ENCODE measurements at places on chromosomes 11 and 22.

- no peak for DNase-seq
These were observed 13.4 kb downstream of the MICAL2 start for GRCh38 chr11:12123799-12124198.

- DNase-seq = no peak
These were observed at the start of gene KRTAP5-11 for GRCh38 chr11:71582309-71582895. Gene KRTAP5-11 (minus strand): TSS chr11:71582875. CDS start chr11:71582837, 38 bp downstream.

- peak; percentile 38 for DNase-seq
These were observed 421.8 kb upstream of the ANO3 start for GRCh38 chr11:25910086-25910485.

- no peak for DNase-seq
These were observed 22.9 kb downstream of the RNF141 start for GRCh38 chr11:10518123-10518522.

GRCh38 chr22:35663371-35663770 lies 15.1 kb downstream of the APOL6 start:
- no peak for DNase-seq

DNA sequence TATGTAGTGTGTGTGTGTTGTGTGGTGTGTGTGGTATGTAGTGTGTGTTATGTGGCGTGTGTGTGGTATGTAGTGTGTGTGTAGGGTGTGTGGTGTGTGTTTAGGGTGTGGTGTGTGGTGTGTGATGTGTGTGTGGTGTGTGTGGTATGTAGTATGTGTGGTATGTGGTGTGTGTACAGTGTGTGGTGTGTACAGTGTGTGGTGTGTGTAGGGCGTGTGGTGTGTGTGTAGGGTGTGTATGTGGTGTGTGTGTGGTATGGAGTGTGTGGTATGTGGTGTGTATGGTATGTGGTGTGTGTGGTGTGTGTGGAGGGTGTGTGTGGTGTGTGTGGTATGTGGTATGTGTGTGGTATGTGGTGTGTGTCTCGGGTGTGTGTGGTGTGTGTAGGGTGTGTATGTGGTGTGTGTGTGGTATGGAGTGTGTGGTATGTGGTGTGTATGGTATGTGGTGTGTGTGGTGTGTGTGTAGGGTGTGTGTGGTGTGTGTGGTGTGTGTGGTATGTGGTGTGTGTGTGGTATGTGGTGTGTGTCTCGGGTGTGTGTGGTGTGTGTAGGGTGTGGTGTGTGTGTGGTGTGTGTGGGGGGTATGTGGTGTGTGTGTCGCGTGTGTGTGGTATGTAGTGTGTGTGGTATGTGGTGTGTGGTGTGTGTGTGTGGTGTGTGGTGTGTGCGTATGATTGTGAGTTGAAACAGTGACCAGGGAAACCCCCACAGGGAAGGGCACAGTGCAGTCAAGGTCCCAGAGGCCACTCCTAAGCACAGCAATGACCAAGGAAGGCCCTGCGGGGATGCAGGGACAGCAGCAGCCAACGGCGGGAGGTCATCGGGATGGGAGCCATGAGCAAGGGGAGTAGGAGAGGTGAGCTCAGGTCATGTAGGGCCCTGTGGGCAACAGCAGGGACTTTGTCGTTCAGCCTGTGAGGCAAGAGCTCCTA lies 2.9 kb upstream of the PPP6R2 start:
- DNase-seq = no peak

DNA sequence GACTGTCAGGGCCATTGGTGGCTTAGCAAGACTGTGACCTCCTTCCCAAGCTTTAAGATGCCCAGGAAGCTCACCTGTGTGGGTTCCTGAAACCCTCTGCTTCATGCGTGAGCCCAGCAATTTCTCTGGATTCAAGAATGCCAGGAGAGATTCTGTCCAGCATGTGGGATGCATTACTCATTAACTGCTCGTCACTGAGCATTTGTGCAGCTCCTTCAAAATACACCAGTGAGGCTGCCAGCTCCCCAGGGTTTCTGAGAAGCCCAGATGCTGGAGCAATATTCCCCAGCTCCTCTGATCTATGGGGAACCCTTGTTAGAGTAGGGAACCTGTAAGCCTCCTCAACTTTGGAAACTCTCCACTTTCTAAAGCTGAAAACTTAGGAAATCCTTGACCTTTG lies 126.5 kb downstream of the CHST1 start:
- no peak for DNase-seq

DNA sequence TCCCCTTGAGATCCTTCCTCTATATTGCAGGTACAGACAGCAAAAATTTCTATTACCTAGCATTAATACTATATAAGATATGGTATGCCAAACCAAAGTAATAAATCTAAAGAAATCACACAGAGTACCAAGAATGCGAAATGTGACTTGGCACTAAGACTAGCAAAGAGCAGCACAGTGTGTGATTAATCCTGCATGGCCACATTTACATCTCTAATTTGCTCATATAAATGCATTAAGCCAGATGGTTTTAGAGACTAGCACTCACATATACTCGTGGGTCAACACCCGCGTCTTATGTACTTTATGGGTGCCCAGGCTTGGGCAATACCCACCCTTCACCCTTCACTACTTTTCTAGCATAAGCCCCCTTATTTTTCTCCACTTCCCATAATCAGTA lies 213.2 kb downstream of the TTC28 start:
- no peak for DNase-seq

- no peak for DNase-seq
These were observed 88.8 kb downstream of the UBASH3B start for GRCh38 chr11:122744357-122744756.

DNA sequence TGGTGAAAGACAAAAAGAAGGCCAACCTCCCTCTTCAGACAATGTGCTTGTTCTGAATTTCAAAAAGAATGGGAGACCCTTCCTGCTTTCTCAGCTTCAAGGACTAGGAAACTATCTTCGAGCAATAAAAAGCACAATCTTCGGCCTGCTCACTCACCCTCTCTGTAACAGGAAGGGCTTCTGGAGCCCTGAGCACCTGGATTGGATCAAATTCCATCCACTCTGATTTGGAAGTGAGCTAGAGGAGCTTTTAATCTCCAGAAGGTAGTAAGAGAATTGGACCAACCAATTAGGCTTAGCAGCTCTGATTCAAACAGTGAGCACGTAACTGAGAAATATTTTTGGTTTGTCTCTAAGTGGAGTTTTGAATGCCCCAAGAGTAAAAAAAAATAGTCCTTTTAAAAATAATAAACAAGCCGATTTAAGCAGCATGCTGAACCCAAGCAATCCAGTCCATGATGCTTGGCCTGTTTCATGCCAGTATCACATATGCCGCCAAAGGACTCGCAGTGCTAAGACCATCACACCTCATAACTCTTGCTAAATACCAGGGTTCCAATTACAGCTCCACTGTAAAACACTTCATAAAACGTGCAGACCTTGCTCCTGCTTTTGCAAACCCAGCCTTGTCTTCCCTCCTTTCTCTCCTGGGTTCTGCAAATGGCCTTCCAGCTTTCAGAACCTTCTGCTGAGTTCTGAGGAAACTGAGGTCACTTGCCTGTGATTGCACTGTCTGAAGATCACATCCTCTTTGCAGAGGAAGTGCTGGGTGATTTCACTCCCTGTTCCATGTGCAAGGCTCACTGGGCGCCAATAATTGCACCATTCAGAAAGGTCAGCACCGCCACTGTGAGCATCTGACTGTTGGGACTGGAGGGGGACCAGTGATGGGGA lies 74.4 kb downstream of the SLC1A2 start:
- no peak for DNase-seq

DNA sequence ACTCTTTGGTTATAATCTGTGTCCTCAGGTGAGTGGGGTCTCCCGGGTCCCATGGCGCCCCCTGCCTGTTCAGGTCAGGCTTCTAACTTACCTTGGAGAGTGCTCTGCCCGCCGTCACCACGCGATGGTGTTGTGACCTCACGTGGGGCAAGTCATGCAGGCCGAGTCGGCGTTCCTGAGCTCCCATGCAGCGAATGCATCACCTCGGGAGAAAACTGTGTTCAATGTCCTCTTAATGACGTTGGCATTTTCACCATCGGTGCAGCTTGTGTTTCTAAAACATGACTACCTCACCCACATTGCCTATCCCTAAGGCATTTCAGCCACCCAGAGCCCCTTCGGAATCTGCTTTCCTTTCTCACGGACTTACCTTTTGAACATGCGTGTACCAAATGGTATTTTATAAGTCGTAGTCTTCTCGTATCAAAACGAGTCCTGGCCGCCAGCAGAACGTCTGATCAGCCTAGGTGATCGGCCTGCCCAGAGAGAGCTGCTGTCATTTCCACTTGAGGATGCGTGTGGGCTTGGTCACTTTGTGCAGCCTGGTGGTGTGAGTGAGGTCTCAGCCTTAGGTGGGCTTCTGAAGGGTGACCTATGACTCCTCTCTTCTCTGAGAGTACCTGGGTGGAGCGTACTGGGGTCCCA lies 64.8 kb downstream of the TBC1D22A start:
- DNase-seq = no peak

DNA sequence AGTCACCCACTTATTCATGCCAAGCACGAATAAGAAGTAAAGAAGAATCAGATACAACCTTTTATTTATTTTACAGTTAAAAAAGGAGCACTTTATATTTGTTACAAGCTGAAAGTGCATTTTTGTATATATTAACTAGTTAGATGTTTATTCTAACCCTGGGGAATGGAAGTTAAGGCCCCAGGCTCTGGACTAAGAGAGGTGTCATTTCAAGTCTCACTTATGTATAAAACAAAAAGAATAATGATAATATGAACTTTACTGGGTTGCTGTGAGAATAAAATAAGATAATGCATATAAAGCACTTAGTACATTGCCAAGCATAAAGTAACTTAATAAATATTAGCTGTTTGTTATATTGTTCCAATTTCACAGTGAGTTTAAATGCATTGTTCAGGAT lies 12.1 kb upstream of the FAT3 start:
- DNase-seq = no peak

DNA sequence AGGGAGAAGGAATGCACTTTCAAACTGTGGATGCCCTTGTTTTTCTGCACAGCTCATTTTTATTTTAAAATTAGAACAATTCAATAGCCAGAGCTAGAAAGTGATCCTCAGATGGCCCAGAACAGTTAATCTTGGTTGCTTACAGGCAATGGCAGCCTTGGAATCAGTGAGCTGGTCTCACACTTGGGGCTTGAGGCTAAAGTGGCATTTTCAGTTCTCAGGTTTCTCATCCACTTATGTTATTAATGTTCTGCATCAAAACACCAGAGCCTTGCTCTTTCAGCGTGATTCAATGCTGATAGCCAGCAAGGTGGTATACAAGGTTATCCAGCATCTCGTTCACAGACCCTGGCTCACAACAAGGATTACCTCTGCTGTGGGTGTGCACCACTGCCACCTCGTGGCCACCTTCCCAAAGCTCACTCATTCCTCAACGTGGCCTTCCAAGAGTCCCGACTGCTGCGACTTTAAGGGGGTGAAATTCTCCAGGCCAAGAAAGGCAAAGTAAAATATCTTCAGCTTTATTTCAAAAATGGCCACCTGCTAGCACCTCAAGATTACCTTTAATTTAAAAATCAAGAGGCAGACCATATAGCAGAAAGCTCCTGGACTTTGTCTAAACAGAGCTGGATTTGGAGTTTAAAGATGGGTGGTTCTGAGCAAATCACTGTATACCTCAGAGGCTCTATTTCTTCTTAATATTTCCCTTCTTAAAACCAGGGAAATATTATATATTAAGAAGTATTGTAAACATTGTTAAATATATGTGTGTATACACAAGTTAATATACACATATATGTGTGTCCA lies 34.2 kb upstream of the FSHB start:
- DNase-seq = peak; percentile 80

GRCh38 chr22:37630839-37631435 lies 8.5 kb upstream of the SH3BP1 start:
- DNase-seq = no peak

DNA sequence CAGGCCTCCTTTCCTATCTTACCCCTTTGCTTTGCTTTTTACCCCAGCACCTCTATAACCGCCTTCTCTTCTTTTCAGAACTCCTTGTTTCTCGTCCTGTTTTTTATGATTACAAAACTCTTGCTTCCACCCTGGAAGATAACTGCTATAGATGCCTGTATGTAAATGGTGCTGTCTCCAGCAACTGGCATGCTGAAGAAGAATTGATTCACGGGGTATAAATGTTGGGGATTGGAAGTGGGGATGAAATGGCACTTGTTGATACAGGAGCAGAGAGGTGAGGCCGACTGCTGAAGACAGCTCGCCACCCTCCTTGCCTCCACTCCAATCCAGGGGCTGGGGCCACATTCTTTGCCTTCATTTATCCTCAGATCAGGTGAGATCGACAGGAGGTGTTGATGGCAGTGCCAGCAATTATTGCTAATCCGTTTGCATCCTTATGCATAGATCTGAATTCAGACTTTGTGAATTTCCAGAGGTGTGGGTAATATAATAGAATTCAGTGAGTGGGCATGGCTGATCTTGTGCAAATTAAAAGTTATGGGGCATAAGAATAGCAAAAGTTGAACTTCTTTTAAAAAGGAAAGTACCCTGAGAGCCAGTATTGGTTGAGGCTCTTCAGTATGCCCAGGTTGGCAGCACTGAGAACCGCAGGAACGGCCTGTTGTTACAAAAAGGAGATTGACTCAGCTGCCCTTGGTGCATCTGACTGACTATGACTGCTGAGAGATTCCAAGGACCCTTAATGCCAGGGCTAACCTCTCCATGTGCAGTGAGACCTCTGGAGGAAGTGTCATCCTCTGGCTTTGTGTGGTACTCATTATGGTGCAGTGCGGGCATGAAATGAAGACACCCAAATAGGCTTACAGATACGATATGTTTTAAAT lies 5.3 kb downstream of the NEAT1 start:
- no peak for DNase-seq

DNA sequence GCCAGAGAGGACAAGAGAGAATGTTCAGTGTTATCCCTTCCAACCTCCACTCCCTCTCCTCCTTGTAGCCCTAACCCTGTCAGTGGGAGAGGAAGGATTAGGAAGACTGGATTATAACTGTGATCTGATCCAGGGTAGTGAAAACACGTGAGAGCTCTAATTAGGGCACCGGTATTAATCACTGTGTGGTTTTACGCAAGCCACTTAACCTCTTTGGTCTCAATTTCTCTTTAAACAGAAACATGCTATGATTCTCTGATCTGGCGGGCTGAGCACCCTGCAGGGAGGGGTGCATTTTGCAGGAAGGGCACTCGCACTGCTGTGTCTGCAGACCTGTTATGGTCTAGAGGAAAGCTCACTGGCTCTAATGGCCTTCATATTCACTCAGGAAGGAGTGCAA lies 11.5 kb downstream of the RPL27A start:
- DNase-seq = no peak

- DNase-seq = no peak
These were observed 6.0 kb upstream of the TUBA8 start for GRCh38 chr22:18104566-18104965.

GRCh38 chr11:61949169-61950034 lies 749 bp upstream of the BEST1 start:
- DNase-seq = peak; percentile 36

Measured in HT-29 (cell line).